ENCODE measurements at places on chromosomes 7 and 10.

DNA sequence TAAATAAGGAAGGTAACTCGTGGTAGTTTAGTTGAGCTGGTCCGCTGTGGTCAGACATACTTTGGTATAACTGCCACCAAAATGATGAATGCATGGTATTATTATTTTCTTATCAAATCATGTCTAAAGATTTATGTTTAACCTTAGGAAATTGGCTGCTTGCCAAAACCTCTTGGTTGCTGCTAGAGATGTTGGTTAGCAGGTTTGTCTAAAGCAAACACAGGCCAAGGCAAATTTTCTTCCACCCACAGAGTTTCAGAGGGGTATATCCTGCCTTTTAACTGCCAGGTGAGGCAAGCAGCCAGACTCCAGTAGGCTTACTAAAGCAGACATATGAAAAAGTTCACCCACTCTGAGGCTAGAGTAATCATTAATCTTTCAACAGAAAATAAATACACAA lies 101.4 kb downstream of the SEMA3E start:
- DNase-seq, result peak; percentile 80

- no peak for DNase-seq
These were observed 38.6 kb downstream of the ITGA8 start for GRCh38 chr10:15681076-15681475.

GRCh38 chr7:71488308-71488707 lies 356.4 kb downstream of the GALNT17 start:
- no peak for DNase-seq

DNA sequence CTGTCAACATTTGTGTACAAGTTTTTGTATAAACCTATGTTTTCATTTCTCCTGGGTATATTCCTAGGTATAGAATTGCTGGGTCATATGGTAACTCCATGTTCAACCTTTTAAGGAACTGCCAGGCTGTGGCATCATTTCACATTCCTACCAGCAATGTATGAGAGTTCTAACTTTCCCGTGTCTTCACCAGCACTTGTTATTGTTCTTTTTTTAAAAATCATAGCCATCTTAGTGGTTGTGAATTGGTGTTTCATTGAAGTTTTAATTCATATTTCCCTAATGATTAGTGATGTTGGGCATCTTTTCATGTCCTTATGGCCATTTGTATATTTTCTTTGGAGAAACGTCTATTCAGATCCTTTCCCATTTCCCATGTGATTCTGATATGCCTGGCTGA lies 193.0 kb upstream of the PLXNA4 start:
- DNase-seq, result no peak

DNA sequence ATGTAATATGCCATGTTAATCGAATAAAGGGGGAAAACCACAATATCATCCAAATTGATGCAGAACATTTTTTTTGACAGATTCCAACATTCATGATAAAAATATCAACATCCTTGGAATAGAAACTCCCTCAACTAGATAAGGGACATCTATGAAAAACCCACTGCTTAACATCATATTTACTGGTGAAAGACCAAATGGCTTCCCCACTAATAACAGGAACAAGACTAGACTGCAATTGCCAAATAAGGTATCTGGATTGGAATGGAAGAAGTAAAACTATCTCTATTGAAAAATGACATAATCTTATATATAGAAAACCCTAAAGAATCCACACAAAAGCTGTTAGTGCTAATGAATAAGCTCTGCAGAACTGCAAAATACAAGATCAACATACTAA lies 27.8 kb downstream of the SMURF1 start:
- DNase-seq, result no peak

DNA sequence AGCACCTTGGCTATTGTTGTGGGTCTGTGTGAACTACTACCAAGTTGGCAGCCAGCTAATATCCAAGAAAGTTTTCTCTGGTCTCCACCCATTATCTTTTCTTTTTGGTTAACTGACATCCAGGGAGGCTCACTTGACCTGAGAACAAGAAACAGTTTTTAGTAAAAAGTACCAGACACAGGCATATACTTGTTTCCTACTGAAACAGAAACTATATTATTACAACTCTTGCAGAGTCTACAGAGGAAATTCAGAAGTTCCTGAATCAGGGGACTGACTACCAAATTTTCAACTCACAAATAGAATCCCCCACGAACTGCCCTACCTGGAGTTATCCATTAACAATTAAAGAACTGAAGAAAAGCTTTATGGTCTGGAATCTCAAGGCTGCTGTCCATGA lies 168.9 kb downstream of the KCND2 start:
- DNase-seq, result no peak

- no peak for DNase-seq
These were observed 28.8 kb upstream of the SLC26A4 start for GRCh38 chr7:107631588-107632491.

- no peak for DNase-seq
These were observed 91.0 kb downstream of the BTAF1 start for GRCh38 chr10:92014620-92015019.

- DNase-seq, result peak; percentile 52
These were observed at the start of gene RHOBTB1 for GRCh38 chr10:60944058-60944909. RHOBTB1 (minus strand) TSS chr10:60944185; CDS start chr10:60911542, 32,643 bp downstream.

DNA sequence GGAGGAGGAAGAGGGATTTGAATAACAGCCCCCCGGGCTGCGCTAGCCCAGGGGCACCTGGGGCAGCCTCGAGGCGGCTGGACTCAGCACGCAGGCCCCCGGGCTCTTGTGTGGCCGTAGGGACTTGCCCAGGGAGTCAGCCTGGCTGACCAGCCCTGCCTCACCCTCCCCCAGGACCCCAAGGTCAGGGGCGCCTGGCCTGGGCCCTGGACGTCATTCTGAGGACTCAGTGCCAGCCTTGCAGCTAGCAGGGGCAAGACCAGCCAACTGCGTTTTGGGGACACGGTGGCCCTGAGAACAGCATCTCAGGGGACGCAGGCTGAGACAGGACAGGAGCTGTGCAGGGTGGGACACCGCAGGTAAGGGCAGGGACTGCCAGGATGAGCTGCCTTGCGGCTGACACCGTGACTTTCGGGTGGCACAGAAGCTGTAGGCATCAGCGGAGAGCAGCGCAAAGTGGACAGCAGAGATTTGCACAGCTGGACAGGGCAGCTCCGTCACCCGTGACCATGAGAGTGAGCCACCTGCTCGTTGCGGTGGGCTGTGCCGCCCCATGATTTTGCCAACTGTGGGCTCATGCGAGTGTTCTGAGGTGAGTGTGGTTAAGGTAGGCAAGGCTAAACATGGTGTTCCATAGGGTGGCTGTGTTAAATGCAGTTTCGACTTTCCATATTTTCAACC lies 48.1 kb upstream of the UBE3C start:
- no peak for DNase-seq

DNA sequence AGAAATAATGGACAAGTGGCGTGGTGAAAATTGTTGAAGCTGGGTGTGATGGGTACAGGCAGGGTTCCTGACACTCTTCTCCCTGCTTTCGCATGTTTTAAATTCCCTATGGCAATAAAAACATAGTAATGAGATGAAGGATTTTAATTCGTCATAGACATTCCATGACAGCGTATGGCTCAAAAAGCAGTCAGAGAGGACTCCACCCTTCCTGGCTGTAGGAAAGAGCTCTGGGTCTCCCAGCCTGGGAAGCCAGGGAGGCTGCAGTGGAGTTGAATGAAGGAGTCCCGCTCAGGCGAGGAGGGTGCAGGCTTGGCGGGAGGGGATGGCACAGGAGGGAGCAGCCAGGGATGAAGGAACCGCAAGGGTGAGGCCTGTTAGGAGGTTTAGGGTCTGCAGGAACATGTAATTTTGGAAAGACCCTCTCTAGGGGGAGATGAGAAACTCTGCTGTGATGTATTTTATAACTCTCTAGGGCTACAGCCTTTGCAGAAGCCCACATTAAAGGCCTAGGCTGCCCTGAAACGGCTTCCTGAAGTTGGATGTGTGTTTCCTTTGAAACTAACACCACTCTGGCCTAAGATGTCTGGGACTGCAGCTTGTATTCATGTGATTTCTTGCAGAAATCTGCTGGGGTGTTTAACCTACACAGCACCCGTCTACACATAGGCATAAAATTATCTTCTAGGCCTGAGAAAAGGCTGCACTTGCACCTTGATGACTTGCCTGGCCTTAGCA lies 7.6 kb upstream of the LARP4B start:
- DNase-seq, result no peak

Measured in NCI-H345 (cell line).